GM23248 (cell line): ENCODE measurements at places on chromosomes 13 and 19. TPM values are rescaled to one million over a fixed set of nuclear protein-coding genes. Genes with fewer than 3 reads are reported as not detected.

GRCh38 chr13:104389691-104390090 lies 1323.5 kb upstream of the SLC10A2 start:
- no peak for DNase-seq

GRCh38 chr19:47541518-47541917 lies 26.7 kb upstream of the NAPA start:
- no peak for DNase-seq

DNA sequence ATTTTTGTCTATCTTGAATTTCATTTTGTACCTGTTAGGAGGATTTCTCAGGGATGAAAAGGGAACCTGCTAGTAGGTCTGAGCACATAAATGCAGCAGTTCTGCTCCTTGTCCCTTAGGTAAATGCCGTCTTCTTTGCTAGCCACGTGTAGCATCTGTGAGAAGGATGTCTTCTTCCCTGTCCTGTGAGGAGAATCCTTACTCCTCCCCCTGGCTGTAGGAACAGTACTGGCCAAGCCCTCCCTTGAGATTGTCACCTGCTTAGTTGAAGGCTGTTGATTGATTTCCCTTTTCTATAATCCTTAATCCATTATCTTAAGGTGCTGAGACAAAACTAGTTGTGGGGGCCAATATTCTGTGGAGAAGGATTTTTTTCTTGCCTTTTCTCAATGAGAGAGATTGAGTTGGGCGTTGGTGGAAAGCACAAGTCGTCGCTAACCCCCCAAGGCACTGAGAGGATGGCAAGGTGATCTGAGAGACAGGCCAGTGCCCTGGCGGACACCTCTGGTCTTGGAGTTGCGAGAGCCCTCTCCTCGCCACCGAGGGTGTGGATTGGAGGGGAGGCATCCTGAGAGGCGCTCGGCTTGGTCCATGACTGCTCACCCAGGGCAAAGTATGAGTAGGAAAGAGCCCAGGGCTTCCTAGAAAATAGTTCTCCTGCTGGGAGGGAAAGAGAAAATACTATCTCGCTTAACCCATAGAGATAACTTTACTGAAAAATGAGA lies 216.7 kb downstream of the ATP8A2 start:
- DNase-seq: no peak

- DNase-seq: peak; percentile 62
Observed at GRCh38 chr19:10209315-10209714, 14.6 kb upstream of the DNMT1 start.

DNA sequence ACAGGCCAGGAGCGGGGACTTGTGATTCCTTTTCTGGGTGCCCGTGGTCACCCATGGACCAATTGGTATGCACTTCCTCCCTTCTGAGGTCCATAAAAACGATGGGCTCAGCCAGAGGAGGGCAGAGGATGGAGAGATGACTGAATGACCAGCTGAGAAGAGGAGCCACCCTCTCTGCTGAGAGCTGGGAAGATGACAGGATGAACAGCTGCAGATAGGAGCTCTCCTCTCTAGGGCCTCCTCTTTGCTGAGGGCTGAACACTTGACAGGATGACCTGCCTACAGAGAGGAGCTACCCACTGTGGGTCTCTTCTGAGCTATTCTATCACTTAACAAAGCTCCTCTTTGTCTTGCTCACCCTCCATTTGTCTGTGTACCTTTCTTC lies 4.1 kb downstream of the IGFL4 start:
- no peak for DNase-seq

- DNase-seq: peak; percentile 68
Observed at GRCh38 chr13:53782488-53782961, 753.9 kb downstream of the OLFM4 start.

GRCh38 chr19:5718579-5719273 lies 1.2 kb downstream of the LONP1 start:
- DNase-seq: peak; percentile 91

DNA sequence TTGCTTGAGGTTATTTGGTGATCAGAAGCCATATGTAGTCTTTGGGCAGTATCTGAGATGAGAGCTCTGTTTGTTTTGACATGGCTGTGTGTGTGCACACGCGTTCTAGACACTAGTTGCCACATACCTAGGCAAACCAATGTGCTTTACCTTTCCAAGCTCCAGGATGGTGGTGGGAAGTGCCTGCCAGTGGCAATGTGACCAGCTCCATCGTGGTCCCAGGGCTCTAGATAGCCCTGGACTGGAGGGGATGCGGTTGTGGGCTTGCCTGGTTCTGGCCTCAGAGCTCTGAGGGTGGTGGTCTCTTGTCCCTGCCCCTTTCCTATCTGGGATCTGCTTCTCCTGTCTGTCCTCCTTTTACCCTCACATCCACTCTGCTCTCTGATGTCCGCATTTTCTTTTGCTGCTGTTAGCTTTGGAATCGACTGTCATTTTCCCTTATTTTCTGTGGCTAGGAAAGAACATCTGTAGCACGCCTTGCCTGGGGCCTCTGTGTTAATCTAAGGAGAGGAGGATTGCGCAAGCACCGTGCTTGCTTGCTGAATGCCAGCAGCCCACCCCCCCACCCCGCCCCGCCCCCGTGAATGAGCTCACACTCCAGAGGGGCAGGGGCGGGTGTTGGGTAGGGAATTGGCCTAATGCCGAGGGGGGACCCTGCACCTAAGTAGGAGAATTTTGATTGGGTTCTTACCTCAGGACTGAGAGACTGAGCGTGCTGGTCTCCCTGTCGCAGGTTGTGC lies 89.5 kb downstream of the ARHGEF7 start:
- DNase-seq: peak; percentile 88

DNA sequence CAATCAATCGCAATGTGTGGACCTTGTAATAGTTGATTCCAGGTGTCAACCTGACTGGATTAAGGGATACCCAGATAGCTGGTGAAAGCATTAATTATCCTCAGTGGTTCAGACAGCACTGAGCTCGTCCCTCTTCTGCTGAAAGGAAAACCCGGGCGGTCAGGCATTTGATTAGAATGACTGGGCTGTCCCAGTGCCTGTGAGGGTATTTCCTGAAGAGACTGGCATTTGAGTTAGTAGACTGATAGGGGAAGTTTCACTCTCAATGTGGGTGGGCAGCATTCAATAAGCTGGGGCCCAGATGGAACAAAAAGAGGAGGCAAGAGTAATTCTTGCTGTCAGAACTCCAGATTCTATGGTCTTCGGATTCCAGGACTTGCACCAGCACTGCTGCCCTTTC lies 31.9 kb downstream of the KPNA3 start:
- no peak for DNase-seq

The KLHL1 gene
- total RNA-seq: not detected in 2 replicates

The ACP7 gene
- total RNA-seq: not detected in 2 replicates

The ZNF98 gene
- not detected in 2 replicates for total RNA-seq

The CAPN12 gene
- total RNA-seq: 0.11 and 0.89 TPM in 2 replicates

The LILRA5 gene
- not detected in 2 replicates for total RNA-seq

The C1QTNF9 gene
- total RNA-seq: not detected in 2 replicates

The DMPK gene
- total RNA-seq: 26.6 and 34.4 TPM in 2 replicates
